NCI-H2081 (cell line): ENCODE measurements at places on chromosomes 16 and 17.

- DNase-seq, result no peak
Measured at GRCh38 chr16:70800311-70800710, 647 bp downstream of the VAC14 start.

DNA sequence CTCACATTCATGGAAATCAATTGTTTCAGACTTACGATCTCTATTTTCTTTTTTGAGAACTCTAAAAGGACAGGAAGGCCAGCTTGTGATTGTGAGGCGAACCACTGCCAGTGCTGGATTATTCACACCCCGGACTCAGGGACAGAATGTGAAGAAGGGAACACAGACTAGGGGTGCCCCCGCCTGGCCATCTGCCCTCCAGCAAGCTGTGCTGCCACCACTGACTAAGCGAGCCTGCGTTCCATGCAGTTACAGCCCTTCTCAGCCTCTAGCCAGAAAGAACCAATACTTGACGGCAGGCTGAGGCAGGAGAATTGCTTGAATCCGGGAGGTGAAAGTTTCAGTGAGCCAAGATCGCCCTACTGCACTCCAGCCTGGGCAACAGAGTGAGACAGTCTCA, 2.8 kb downstream of the HAGH start:
- DNase-seq, result no peak

- no peak for DNase-seq
Measured at GRCh38 chr16:78256686-78257375, 157.4 kb downstream of the WWOX start.

DNA sequence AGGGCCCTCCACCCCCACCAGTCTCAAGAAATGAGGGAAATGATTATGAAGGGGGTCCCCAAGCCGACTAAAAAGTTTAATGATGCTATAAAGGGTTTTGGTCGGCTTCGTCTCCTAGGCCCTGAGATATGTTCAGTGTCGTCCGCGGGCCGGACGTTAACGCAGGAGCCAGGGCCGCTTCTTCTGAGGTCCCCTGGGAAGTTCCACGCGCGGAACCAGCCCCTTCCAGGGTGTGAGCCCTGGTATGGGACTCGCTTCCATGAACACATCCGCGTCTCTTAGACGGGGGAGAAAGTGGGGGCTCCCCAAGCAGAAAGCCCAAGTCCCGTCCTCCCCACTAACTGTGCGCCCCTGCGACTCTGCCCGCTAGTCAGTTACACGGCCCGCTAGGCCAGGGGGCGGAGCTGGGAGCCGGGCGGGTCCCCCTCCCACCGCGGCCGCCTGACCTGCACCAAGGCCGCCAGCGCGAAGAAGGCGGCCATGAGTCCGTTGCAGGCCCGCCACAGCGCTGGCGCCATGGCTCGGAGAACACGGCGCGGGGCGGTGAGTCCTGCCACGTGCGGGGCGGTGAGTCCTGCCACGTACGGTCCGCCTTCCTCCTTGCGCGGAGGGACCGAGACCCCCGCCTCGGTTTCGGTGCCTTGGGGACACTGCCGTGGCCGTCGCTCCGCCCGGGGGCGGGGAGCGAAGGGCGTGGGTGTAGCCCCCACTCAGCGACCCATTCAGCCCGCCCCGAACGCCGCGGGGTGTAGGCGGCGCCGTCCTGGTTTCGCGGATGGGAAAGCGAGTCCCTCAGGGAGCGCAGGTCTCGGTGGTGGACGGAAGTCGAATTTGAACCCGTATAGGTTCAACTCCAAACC, at the start of gene TMEM220:
TMEM220 (minus strand) TSS at position 690 of the 860 bp plus-strand sequence; CDS start at position 518, 172 bp downstream.
- DNase-seq, result no peak

DNA sequence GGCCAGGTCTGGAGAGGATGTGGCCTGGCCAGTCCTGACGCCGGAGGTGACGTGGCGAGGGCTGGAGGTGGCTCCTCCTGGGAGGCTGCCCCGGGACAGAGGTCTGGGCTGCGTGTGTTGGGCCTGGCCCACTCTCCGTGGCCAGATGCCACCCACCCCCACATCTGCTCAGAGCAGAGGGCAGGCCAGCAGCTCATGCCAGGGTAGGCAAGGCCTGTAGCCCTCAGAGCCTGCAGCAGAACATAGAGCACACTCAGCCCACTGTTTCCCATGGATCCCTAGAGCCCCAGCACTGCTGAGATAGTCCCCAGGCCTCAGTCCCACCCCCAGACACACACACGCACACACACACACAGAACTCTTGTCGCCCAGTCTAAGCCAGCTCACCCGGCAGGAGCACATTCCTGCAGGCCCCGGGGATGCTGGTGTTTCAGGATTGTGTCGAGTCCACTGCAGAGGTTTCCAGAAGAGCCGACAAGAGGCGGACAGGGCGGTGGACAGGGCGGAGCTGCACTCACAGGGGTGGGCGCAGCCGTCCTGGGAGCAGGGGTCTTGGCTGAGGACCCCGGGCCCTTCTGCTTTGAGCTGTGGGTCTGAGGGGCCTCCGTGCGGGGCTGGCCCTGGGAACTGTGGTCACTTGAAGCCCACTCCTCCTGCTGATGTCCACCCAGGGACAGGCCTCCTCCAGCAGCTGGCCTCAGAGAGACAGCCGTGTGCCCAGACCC, 33.4 kb downstream of the SOX8 start:
- DNase-seq, result no peak
